Stimulated activated naive CD4-positive, alpha-beta T cell (primary cell): ENCODE measurements at places on chromosomes 11 and 22.

DNA sequence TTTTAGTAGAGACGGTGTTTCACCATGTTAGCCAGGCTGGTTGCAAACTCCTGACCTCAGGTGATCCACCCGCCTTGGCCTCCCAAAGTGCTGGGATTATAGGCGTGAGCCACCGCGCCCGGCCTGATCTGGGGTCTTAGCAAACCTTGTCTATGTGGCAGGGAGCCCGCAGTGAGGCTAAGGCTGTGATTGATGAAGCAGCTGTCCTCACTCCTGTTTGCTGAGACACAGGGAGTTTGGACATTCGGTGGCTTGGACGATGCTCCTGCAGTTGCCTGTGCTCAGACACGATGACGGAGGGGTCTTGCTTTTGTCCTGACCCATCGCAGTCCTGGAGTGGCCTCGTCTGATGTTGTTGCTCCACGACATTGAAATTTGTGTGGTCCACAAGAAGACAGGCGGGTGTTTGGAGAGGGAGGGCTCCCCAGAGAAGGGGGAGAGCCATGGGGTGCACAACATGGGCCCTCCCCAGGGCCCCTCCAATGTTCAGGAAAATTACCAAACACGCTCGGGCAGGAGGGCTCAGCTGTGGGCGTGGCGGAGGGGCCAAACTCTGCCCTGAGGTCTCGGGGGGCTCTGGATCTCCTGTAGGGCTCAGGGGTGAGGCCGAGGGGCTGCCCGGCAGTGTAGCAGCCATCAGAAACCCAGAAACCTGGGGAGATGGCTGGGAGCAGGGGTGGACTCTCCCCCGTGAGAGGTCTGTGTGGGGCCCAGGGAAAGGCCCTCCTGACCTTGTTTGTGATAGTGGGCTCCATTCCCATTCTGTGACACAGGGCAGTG, 41.8 kb upstream of the PRR5 start:
- no peak for DNase-seq

- no peak for DNase-seq
Measured at GRCh38 chr22:32618441-32619140, 144.0 kb downstream of the FBXO7 start.

DNA sequence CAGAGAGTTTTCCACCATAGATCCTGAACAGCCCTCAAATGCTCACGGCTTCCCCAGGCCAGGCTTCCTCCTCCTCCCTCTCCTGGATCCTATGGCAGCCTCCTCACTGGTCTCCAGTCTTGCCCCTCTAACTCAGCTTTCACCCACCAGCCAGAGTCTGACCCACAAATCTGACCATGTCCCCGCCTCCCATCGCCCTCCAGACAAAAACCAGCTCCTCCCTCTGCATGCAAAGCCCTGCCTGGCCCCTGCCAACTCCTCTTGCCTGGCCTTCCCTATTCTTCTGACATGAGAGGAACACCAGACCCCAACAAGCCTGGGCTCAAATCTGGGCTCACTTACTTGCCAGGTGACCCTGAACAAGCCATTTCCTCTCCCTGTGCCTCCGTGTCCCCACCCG, 32.4 kb upstream of the PDE2A start:
- no peak for DNase-seq

DNA sequence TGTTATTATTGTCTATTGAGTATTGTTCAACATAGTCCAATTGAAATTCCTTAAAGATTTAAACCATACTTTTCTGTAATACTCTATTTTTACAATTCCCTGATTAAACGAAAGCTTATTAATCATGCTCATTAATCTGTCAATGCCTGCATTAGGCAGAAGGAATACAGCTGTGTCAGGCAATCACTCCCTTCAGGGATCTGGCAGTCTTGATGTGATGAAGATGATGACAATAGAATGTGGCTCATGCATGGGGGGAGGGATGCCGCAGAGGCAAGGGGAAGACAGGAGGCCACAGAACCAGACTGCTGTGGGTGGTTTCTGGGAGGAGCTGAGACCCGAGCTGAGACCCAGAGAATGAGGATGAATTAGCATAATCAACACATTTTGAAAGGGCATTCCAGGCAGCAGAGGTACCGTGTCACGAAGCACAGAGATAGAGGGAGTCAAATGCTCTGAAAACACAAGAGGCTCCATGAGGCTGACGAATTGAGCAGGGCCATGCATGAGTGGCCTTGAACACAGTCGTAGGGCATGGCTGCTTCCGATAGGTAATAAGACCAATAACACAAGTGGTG, 1075.5 kb downstream of the OPCML start:
- DNase-seq: no peak

DNA sequence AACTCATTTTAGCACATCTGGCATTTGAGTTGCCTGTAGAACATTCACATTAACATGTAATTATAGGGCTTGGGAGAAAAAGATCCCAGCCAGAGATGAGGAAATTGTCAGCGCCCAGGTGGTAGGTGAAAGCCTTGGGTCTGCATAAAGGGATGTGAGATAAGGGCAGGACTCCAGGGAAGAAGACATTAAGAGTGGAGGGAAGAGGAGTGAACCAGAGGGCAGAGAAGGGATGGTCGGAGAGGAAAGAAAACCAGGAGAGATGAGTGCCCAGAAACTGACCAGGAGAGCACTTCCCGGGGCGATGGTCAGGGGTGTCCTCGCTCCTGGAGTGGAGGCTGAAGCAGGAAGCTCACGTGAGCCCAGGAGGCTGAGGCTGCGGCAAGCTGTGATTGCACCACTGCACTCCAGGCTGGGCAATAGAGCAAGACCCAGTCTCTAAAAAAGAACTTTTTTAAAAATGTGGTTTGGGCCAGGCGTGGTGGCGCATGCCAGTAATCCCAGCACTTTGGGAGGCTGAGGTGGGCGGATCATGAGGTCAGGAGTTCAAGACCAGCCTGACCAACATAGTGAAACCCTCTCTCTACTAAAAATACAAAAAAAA, 20.3 kb upstream of the DGKZ start:
- no peak for DNase-seq

- no peak for DNase-seq
Measured at GRCh38 chr11:64400102-64400501, 41.1 kb downstream of the RPS6KA4 start.

- no peak for DNase-seq
Measured at GRCh38 chr22:23789638-23790037, 2.9 kb downstream of the SMARCB1 start.

DNA sequence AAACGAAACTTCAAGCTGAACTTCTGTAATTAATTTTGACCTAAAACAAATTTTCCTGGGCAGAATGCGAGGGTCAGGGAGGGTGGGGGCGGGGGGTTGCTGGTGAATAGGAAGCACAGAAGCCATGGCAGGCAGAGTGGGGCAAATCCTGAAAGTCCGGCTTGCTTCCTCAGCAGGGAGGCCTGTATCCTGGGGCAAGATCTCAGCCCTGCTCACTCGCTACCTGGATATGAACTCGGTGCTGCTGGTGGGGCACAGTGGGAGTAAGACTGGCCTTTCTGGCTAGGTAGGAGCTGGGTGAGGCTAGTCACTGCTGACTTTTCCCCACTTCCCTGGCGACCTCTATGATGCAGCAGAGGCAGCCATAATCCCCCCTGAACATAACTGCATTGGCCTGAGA, 168.9 kb upstream of the CHORDC1 start:
- DNase-seq: no peak

DNA sequence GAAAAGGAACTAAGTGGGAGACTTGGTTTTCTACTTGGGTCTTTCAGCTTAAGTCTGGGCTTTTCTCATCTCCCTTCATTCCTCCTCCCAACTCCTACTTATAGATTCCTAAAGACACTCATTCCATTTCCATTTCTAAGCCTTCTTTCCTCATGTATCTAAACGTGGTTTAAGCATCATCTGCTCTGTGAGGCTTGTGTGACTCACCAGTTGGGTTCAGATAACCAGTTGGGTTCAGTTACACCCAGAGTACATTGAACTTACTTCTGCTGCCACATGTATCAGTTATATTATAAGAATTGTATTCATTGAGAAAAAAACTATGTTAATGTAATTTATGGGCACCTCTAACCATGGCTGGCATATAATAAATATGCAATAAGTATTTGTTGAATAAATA, 831.2 kb upstream of the CCDC90B start:
- DNase-seq: no peak

DNA sequence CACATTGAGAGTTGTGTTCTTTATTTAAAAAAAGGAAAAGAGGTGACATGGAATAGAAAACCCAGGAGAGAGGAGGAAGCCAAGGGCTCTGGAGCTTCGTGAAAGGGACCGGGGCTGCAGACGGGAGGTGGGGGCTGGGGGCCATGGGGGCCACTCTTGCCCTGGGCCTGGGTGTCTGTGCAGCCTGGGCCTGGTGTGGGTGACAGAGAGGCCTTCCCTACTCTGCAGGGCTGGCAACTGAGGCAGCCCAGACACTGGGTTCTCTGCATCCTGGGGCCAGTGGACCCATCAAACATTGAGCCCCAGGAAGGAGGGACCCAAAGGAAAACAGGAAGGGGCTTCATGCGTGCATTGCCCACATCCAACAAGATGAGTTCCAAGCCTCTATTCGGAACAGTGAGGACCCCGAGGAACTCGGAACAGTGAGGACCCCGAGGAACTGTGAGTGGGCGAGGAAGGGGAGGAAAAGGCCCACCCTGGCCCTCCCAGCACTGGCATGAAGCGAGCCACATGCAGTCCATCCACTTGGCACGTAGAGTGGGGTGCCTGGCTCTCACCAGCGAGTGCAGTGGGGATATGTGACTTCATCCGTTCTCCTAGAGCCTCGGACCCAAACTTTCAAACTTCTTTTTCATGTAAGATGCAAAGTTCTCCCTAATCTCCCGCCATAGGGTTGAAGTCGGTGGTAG, 1121.6 kb downstream of the BRD1 start:
- no peak for DNase-seq

DNA sequence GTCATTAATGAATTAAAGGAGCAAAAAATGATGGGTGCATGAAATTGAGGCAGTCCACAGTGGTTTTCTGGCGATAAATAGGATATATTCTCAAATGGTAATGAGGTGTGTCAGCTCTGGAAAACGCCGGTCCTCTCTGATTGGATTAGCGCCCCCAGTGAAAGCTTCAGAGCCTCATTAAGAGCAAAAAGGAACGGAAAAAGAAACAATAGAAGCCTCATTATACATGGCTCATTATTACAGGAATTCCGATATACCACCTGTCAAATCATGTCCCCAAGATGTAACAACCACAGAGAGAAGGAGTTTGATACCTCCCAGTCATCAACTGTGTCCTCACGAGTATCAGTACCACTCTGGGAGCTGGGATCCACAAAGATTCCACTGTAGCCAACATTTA, 175.7 kb upstream of the PITPNB start:
- DNase-seq: no peak

GRCh38 chr11:90805172-90805571, 582.3 kb upstream of the CHORDC1 start:
- DNase-seq: no peak

- no peak for DNase-seq
Measured at GRCh38 chr11:128516886-128517285, 70.5 kb downstream of the ETS1 start.

- DNase-seq: peak; percentile 7
Measured at GRCh38 chr11:19553683-19554333, 158.8 kb upstream of the NAV2 start.

- no peak for DNase-seq
Measured at GRCh38 chr11:113841691-113842090, 33.7 kb downstream of the USP28 start.

- DNase-seq: no peak
Measured at GRCh38 chr11:104918113-104918824, 20.0 kb upstream of the CASP12 start.

GRCh38 chr22:45843986-45844385, 133.0 kb downstream of the WNT7B start:
- no peak for DNase-seq

DNA sequence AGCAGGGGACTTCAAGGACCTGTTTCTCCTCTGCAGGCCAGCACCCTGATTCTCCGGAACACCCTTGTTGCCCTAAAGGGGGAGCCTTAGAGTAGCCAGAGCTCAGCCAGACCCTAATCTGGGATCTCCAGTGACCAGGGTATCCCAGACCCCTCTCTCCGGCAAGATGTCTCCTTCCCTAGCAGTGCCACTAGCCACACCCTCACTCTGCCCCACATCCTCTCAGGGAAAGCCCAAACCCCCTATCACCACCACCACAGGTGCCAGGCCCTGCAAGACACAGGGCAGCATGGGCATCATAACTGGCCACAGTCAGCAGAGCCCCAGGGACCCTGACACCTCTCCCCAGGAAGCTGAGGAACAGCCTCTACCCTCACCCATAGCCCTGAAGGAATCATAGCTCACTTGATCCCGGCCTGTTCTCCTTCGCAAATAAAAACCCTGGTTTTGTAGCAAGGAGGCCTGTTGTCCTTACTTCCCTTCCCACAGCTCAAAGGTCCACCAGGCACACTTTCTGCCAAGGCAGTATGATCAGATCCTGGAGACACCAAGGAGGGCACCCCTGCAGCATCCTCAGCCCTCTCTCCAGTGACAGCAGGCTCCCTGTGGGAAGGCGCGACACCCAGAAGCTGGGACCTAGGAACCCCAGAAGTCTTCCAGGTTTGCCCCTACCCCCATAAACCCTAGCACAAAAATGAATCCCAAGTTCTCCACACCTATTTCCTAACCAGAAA, 4.6 kb downstream of the CFL1 start:
- DNase-seq: no peak

GRCh38 chr11:17593466-17594245, 46.6 kb downstream of the OTOG start:
- no peak for DNase-seq

GRCh38 chr11:82995235-82995634, 76.5 kb downstream of the RAB30 start:
- DNase-seq: no peak

DNA sequence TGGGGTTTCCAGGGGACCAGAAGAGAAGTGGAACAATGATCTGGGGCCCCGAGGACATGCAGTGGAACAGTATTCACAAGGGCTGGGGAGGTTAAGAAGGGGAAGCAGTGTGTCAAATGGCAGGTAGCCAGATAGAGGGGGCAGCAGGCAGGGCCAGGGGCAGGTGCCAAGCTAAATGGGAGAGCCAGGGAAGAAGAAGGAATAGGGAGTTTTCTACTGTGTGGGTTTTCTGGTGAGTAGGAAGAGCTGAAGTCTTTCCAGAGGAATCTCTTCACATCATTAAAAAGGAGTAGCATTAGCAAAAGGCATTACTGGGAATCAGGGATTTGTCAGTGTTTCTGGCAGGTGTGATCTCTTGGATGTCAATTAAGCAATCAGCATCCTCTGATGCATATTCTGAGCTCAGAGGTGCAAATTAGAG, 55.8 kb downstream of the IRAG1 start:
- no peak for DNase-seq

- DNase-seq: no peak
Measured at GRCh38 chr11:19777377-19778102, 64.9 kb downstream of the NAV2 start.

DNA sequence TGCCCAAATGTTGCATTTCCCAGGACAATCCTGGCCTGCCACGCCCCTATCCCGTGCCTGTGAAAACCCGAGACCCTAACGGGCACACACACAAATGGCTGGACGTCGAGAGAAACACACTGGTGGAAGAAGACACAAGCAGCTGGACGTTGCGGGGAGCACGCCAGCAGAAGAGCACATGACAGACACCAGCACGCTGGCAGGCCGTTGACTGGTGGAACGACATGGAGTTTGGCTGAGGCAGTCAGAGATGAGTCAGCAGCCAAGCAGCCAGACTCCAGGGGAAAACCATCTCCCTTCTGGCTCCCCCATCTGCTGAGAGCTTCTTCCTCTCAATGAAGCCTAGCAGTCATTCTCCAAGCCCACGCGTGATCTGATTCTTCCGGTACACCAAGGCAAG, 606.7 kb upstream of the LRRC4C start:
- no peak for DNase-seq
